Stimulated activated CD8-positive, alpha-beta memory T cell treated with anti-CD3 and anti-CD28 coated beads, Interleukin-4, amount 100 ng/mL, for 4 hours (primary cell): ENCODE measurements at places on chromosomes 3 and 15.

- DNase-seq = no peak
These were observed 185.9 kb downstream of the RSRC1 start for GRCh38 chr3:158295771-158296170.

GRCh38 chr15:99992611-99993231 is 259.5 kb upstream of the LYSMD4 start:
- no peak for DNase-seq

DNA sequence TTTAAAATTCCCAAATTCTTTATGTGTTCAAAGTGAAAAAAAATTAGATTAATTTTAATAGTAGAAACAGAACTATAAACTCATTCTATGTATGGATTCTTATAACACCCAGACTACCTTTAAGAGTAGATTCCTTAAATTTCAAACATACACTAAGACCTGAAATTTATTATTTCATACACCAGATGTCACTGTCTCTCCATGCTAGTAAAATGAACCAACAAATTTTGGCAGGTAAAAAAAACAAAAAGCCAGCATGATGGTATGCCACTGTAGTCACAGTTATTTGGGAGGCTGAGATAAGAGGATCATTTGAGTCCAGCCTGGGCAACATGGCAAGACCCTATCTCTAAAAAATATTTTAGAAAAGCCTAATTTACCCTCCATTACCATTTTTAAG is 461.3 kb upstream of the NAALADL2 start:
- DNase-seq = no peak

DNA sequence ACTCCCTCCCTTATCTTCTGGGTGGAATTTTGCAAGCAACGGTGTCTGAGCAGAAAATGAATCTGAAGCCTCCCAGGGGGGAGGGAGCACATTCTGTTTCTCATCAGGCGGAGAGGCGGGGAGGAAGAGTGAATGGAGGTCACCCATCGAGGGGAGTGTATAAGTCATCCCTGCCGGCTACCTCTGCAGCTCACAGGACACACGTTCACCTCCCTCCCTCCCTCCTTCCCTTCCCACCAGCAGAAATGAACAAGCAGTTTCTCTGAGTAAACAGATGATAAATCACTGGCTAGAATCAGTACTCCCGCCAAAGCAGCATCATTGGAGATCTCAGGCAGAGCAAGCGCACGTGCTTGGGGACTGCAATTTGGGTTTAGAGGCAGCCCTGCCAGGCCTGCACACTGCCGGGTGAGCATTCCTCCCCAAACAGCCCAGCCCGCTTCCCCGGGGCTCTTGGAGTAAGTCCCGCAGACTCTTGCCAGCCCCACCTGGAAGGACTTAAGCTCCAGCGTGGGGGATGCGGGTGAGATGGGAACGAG is 38.3 kb downstream of the CPN2 start:
- DNase-seq = no peak

- DNase-seq = no peak
These were observed 75.4 kb downstream of the PPM1L start for GRCh38 chr3:160831401-160831800.
